ENCODE measurements at places on chromosomes 12 and 14. TPM values are rescaled to one million over a fixed set of nuclear protein-coding genes. Genes with fewer than 3 reads are reported as not detected.

WSCD2 gene
- total RNA-seq, result not detected

GRCh38 chr12:50506753-50507473 lies 2.1 kb downstream of the DIP2B start:
- DNase-seq, result no peak

- no peak for DNase-seq
Observed at GRCh38 chr12:7966563-7966962, 30.6 kb upstream of the SLC2A3 start.

C14orf180 gene
- total RNA-seq, result not detected

Measured in SJSA1 (cell line).